Hair follicle dermal papilla cell (primary cell): ENCODE measurements at places on chromosomes 7 and 10. TPM values are rescaled to one million over a fixed set of nuclear protein-coding genes. Genes with fewer than 3 reads are reported as not detected.

NRBF2 gene
- 27.3 and 28.7 TPM in 2 replicates for total RNA-seq

CLCN1 gene
- under 0.01 TPM in 1 of 2 replicates, not detected in the other for total RNA-seq

MYH16 gene
- total RNA-seq = not detected in 2 replicates

HNRNPH3 gene
- 12.1 and 12.5 TPM in 2 replicates for total RNA-seq

TEX47 gene
- total RNA-seq = not detected in 2 replicates
